Muscle of back (tissue), 13 donors: ENCODE measurements at places on chromosomes 3 and 15. TPM values are rescaled to one million over a fixed set of nuclear protein-coding genes. Genes with fewer than 3 reads are reported as not detected.

DNA sequence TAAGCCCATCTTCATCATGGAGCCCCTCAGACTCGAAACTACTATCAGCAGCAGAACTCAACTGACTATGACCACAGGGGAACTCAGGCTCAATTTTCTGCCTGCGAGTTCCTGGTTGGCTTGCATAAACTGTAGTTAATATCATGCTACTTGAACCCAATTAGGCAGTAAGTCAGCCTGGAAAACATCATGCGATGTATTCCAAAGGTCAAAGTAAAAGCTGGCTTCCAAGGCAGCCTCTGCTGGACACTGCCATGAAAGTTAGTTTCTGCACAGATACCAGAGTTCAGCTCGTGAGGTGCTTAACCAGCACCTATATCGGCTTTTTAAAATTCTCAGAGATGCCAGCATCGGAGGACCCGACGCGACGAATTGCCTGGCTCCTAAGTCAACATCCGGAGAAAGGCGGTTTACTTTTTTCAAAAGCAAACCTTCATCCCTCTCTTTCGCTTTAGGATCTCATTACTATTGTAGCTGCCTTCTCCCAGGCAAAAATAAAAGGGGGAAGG, 3.8 kb downstream of the ANP32A start:
- no peak for DNase-seq

DNA sequence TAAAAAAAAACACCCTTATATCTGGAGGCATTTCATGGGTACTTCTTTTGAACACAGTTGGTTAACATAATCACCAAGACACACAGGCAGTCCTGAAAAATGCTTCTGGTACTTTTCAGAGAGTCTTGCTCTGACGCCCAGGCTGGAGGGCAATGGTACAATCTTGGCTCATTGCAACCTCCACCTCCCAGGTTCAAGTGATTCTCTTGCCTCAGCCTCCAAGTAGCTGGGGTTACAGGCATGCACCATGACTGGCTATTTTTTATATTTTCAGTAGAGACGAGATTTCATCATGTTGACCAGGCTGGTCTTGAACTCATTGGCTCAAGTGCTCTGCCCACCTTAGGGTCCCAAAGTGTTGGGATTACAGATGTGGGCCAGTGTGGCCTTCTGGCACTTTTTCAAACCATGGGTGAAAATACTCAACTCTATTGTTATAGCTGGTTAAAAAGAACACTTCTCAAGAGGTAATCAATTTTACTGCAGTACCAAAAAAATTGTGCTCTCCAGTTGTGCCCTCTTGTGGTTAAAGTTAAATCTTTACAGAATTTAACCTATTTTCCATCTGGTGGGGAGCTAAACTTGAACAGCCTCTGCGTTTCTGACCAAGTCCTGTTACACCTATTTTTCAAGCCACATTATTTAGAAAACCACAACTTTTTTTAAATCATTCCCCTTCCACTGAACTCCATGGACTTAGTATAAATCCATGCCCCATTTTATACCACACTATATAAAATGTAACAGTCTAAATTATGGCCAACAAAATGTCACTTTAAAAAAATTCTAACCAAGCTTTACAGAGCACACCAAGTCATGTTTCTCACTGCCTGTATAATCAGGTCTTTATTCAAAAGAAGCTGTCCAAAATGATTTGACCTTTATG, 1.2 kb upstream of the SNAPC5 start:
- DNase-seq, result peak; percentile 42

DNA sequence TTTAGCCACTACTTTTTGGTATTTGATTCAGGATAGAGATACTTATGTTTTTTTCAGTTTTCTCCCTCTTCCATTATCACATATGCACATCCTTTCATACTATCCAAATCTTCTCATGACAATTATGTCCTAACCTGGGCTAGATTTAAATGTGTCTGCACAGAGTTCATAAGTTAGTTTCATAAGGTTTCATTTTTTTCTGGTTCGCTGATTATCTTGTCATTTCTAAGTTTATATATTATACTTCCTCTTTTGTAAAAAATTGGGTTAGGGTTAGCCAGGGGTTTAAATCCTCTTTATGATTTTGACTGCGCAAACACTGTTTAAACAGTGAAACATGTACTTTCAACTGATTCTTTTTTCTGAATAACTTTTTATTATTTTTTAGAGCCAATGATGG, 148.6 kb downstream of the SST start:
- no peak for DNase-seq

C2CD4A gene
- not detected for polyA plus RNA-seq

GPR62 gene
- polyA plus RNA-seq, result 0.21 TPM

DNA sequence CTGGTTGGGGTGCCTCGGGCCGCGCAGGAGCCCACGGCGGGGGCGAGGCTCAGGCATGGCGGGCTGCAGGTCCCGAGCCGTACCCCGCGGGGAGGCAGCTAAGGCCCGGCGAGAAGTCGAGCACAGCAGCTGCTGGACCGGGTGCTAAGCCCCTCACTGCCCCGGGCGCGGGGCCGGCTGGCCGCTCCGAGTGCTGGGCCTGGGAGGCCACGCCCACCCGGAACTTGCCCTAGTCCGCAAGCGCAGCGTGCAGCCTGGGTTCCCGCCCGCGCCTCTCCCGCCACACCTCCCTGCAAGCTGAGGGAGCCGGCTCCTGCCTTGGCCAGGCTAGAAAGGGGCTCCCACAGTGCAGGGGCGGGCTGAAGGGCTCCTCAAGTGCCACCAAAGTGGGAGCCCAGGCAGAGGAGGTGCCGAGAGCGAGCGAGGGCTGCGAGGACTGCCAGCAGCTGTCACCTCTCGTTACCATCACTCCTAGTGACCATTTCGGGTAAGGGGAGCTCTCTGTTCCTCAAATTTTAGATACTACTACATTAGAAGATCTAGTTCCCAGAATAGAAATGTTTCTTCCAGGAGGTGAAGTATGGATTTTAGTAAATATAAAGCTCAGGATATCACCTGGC, 417.0 kb upstream of the AGTR1 start:
- DNase-seq, result no peak

DNA sequence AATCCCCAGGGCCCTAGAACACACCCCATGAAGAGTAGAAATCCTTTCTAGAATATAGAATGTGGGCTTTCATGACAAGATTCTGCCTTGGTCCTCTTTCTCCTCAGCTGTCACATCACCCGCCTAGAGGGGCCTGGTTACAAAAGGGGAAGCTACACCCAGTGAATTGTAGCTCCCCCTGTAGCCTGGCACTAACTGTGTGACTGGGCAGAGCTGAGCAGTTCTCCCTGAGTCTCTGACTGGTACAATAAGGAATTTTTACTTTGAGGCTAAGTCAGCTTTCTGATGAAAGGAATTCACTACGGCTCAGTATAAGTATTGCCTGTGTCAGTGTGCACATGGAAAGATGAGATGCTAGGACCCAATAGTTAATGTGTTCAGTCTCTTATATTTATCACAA, 28.7 kb upstream of the ZNF148 start:
- DNase-seq, result no peak

DNA sequence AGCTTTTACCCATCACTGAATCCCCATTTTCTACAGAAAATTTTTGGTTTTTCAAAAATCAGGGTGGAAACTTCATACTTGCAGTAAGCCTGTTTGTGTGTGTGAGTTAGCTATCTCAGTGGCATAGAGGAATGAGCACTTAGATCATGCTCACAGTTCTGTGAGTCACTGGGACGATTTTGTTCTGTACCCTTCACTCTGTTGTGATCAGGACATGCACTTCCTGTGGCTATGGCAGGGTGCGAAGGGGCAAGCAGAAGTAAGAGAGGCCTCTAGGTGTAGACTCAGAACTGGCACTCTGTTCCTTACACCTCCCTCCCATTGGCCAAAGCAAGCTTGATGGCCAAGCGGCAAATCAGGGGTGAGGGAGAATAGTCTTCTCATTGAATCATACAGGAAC, 11.6 kb downstream of the NIPA2 start:
- no peak for DNase-seq

IGDCC3 gene
- 2.6 TPM for polyA plus RNA-seq

- peak; percentile 65 for DNase-seq
Measured at GRCh38 chr15:68553994-68554720, 24.6 kb upstream of the CORO2B start.

DNA sequence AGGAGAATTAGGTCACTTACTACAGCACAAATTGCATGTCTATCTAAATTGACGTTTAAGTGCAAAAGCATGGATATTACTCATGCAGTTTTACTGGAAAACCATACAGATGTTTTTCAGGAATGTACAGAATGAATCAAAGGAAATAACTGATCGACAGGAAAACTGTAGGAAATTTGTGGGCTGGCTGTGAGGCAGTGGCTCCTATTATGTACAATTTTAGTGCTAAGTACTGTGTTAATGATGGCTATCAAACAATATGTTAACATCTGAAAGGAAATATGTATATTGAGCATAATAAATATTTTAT, 6.9 kb downstream of the NUDT16 start:
- no peak for DNase-seq

DNA sequence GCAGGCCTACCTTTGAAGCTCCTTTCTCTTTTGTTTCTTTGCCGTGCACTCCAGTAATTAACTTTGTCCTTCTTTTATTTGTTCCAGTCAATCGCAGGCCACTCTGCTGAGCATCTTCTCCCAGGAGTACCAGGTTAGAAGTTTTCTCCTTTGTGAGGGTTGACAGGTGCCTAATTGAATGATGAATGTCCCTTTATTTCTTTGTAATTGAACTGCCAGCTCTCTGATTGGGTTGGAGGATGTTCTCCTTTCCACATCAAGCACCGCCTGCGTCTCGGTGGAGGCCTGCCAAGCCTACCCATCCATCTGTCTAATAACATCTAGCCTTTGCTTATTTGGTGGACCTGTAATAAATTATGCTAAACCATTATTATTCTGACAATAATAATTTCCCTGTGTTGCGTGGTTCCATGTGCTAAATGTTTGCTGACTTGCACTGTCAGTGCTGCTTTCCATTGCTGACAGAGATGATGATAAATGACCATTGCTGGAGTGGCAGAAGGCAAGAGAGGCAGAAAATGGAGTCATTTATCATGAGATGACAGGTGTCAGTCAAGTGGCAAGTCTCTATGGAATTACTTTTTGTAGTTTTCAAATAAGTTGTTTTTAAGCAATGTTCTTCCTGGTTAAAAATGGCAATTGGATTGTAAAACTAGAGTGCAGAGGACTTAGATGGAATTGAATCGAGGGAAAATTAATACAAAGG, 64.9 kb downstream of the CDIN1 start:
- DNase-seq, result no peak
